Activated T-helper 9 cell treated with anti-CD3 and anti-CD28 coated beads, Interleukin-2, amount 50 U/mL, for 16 hours (primary cell): ENCODE measurements at places on chromosomes 4 and X.

DNA sequence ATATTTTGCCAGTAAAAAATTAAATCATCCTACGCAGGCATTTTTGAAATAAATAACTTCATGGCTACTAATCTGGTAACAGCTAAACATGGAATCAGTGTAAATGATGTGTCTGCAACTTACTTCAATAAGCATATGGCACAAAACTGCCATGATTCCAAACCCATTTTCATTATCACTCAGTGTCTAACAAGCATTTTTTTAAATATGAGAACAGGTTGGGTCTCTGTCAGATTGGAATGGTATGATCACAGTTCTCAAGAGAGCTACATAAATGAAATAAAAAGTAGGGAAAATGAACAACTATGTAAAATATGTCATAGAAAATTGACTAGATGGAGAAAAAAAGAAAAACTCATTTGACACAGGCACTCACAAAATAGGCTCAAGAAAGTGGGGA, 476.9 kb upstream of the NWD2 start:
- DNase-seq, result no peak

- no peak for DNase-seq
Observed at GRCh38 chr4:79298484-79298883, 27.4 kb downstream of the NAA11 start.

DNA sequence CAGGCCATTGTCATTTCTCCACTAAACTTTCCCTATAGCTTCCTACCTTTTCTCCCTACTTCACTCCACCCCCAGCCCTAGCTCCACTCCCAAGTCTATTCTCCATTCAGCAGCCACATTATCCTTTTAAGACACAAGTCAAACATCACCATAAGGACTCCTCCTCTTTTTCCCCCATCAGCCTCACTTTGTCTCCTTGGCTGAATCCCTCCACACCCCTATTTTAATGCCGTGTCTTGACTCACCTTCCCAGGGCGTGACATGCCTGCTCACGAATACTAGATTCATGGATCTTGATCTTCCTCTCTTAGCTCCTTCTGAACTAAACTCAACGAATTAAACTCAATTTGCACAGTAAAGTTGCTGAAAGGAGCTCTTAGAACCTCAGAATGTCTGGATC, 281.9 kb downstream of the PTTG2 start:
- no peak for DNase-seq

DNA sequence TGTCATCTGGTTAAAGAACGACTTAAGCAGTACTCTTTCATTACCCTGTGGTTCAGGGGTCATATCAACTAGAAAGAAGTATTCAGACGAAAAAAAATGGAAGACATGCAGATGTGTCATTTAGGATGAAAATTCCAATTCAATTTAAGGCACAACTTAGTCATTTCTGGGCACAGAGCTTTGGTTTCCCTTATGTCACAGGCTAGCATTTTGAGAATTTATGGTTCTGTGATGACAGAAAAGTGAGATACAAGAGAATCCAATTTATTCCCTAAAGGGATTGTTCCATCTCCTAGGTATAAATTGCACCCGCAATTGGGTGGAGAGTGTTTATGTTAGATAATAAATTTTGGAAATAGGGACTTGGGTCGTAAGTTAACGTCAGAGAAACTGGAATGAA, 306.6 kb downstream of the STK32B start:
- no peak for DNase-seq

GRCh38 chr4:163988865-163989264, 494.4 kb downstream of the TMA16 start:
- no peak for DNase-seq

GRCh38 chrX:111339212-111339611, 68.9 kb upstream of the CAPN6 start:
- no peak for DNase-seq

GRCh38 chrX:9071031-9071650, 37.2 kb upstream of the FAM9B start:
- DNase-seq, result no peak

GRCh38 chr4:84479663-84480062, 19.4 kb downstream of the NKX6-1 start:
- no peak for DNase-seq

DNA sequence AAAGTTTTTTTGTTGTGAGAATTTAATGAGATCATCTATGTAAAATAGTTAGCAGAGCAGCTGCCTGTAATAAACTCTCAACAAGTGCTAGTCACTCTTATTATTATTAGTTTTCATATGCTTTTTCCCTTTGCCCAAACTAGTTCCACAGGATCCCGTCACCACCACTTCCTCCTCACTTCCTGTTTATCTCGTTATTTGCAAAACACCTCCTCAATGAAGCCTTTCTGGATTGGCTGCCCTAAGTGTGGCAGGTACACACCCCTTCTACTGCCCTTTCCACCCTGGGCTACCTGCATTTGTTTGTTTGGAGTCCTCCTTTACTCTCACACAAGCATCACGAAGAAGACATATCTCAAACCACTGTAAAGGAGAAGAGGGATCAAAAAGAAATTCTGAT, 54.4 kb upstream of the KLF3 start:
- no peak for DNase-seq

GRCh38 chr4:145035494-145036136, 62.4 kb downstream of the ANAPC10 start:
- DNase-seq, result no peak
